ENCODE measurements at places on chromosomes 6 and 20. TPM values are rescaled to one million over a fixed set of nuclear protein-coding genes. Genes with fewer than 3 reads are reported as not detected.

The SLC13A3 gene
- total RNA-seq = 1.4 TPM

The LY6G6D gene
- total RNA-seq = not detected

The SNAP25 gene
- 0.35 TPM for total RNA-seq

The HLA-DRB5 gene
- 0.20 TPM for total RNA-seq

The GJA10 gene
- total RNA-seq = not detected

The NKX2-2 gene
- not detected for total RNA-seq

The ZSCAN23 gene
- total RNA-seq = 10.0 TPM

The OPRM1 gene
- total RNA-seq = not detected

The SPATA2 gene
- 5.7 TPM for total RNA-seq

The TNFRSF6B gene
- 191 TPM for total RNA-seq

The TRIM38 gene
- total RNA-seq = 28.5 TPM

The PTCHD4 gene
- total RNA-seq = 3.1 TPM

The DSN1 gene
- 8.1 TPM for total RNA-seq

GRCh38 chr6:33008944-33009861 is at the start of gene HLA-DOA:
Gene HLA-DOA, minus strand, starts transcription at chr6:33009591.
- DNase-seq = peak; percentile 18

DNA sequence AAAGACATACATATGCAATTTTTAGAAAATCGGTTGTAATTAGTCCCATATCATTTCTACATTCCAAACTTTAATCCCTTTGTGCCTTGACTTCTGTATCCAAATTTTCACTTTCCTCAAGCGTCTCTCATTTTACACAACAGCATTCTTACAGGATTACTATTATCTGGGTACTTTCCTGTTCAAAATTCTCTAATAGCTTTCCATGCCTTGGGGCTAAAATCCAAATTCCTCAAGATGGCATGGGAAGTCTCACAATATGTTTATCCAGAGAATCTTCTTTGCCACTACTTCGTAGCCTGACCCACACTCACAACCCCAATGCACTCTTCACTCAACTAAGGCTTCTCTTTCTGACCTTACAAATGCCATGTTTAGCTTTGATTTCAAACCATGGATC is 125.0 kb downstream of the TBX18 start:
- DNase-seq = no peak

DNA sequence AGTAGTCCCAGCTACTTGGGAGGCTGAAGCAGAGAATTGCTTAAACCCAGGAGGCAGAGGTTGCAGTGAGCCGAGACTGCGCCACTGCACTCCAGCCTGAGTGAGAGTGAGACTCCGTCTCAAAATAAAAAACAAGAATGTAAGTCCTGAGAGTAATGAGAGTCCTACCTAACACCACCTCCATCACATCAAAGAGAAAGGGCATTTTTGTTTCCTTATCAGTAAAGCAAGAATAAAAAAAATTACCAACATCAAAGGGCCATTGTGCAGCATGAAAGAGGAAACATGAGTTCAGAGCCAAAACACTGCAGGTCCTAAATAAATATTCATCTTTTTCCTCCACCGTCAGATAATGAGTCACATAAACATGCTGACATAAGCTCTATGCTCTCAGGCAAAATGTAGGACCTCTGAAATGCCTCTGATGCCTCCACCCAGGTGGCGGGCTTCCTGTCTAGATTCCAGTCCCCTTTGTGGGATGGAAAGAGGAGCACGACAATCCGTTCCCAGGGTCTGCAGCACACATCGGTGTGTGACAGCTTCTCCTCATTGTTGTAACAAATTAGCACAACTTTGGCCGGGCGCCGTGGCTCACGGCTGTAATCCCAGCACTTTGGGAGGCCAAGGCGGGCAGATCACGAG is 7.2 kb downstream of the ATP9A start:
- DNase-seq = peak; percentile 49

GRCh38 chr6:44041461-44042260 is 85.6 kb downstream of the MRPL14 start:
- peak; percentile 95 for DNase-seq

- DNase-seq = peak; percentile 19
Observed at GRCh38 chr6:5261545-5262109, 314 bp downstream of the FARS2 start.

GRCh38 chr6:40634429-40634828 is 47.3 kb upstream of the LRFN2 start:
- no peak for DNase-seq

DNA sequence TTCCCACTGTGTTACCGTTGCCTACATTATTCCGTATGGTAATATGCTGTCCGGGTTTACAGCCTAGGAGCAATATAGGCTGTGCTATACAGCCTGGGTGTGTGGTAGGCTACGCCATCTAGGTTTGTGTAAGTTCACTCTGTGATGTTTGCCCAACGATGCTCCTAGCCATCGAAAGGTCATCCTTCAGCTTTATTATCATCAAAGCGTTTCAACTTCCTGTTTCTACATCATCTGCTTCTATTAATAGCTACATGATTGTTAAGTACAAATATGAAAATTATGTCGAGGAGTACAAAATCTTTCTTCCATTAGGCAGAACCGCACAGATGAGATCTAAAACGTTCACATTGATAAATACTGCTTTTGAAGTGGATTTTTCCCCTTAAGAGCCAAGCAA is 69.9 kb downstream of the PPP1R14C start:
- no peak for DNase-seq

DNA sequence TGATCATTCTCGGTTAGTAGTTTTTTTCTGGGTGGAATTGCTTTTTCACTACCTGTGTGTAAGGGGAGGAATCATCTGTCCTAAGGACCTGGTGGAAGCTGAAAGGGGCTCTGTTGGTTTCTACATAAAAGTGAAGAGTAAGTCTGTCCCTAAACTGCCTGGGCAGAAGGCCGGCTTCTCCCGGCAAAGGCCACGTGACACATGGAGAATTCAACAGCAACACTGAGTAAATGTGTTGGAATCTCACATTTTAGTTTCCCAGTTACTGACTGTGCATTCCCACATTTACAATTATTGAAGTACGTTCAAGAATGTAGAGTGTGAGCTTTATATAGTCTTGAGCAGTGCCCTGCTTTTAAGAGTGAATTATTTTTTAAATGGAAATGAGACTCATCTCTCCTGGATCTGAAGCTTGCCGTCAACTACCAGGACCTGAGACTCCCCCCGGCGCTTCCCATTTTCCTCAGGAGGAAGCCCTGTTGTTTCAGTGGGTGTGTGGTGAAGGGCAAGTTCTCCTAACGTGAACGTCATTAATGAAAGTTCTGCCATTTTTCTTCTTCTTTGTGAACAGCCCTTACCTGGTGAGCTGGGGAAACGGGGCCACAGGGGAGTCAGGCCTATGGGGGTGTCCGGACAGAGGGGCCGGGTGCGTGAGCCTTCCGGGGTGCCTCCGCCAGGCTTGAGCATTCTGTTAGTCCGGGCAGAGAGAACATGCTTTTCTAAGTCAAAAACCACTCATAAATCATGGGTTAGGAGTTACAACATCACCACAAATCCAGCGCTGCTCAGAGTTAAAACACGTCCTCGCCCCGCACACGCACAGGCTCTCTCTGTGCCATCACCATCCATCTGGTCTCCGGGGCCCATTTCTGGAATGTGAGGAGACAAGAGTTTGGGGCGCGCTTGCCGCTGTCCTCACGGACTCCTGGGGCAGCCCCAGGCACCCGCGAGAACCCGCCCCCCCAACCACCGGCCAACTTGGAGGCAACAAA is 56.6 kb upstream of the SMOC2 start:
- DNase-seq = no peak

GRCh38 chr6:111653434-111653833 is 47.8 kb upstream of the TRAF3IP2 start:
- DNase-seq = no peak

DNA sequence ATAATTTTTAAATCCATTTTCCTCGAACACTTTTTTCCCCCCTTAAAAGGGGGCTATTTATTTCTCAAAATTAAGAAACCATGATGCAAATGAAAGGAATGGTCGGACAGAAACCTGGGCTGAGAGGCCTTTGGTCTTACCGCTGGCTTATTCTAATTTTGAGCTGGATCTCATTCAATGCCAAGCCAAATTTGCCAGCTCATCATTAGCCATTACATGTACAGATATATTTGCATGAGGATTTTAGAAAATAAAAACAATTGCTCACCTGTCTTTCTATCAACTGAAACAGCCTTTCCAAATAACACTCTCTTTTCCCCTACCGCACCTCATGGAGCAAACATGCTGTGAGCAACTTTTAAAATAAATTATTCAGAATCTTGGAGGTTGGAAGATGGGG is 219.5 kb upstream of the DTNBP1 start:
- DNase-seq = no peak

- peak; percentile 27 for DNase-seq
Observed at GRCh38 chr6:111734068-111735061, 128.7 kb upstream of the TRAF3IP2 start.

GRCh38 chr20:60210779-60211617 is 252.8 kb downstream of the CDH26 start:
- peak; percentile 19 for DNase-seq

GRCh38 chr6:110828396-110828795 is 13.1 kb upstream of the CDK19 start:
- peak; percentile 7 for DNase-seq

DNA sequence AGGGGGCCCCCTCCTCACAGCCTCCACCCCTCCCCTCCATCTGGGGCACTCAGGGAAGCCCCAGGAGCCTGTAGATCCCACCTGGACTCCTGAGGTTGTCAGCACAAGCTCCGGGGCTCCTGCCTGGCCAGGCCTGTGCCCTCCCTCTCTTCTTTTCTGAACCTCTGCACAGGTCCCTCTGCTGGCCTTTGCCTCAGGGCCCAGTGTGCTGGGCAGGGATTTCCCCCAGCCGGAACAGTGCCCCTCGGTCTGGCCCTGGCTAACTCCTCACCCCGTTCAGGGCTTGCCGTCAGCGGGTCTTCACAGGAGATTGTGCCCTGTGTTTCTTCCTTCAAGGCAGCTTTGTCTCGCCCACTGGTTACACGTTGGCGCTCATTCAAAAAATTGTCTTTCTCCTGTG is 64.9 kb downstream of the SYNDIG1 start:
- no peak for DNase-seq

GRCh38 chr6:90295854-90296340 is 746 bp downstream of the BACH2 start:
- no peak for DNase-seq

- DNase-seq = peak; percentile 10
Observed at GRCh38 chr6:143505111-143505510, 6.4 kb downstream of the FUCA2 start.

Measured in renal cortical epithelial cell (primary cell).